ENCODE measurements at places on chromosomes 6 and 20.

DNA sequence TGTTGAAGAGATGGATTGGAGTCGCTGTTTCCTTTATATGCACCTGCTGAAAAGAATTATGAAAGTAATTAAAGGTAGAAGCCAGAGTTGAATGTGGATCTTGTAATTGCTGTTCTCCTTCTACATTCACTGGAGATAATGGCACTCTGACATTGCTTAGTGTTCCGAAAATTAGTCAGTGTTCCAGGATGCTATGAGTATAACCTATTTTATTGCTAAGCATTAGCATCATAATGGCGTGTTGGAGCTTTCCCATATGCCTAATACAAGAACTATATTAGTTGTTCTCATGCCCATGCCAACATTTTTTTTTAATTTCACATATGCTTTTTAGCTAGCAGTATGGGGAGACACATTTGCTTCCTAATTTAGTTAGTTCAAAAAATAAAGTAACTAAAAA, 236.4 kb downstream of the ARHGAP18 start:
- DNase-seq = no peak

- DNase-seq = no peak
Measured at GRCh38 chr6:109008054-109008453, 86.6 kb downstream of the SESN1 start.

- no peak for DNase-seq
Measured at GRCh38 chr20:33046412-33046811, 7.3 kb upstream of the BPIFB3 start.

- no peak for DNase-seq
Measured at GRCh38 chr20:15200147-15200565, 862.7 kb upstream of the FLRT3 start.

DNA sequence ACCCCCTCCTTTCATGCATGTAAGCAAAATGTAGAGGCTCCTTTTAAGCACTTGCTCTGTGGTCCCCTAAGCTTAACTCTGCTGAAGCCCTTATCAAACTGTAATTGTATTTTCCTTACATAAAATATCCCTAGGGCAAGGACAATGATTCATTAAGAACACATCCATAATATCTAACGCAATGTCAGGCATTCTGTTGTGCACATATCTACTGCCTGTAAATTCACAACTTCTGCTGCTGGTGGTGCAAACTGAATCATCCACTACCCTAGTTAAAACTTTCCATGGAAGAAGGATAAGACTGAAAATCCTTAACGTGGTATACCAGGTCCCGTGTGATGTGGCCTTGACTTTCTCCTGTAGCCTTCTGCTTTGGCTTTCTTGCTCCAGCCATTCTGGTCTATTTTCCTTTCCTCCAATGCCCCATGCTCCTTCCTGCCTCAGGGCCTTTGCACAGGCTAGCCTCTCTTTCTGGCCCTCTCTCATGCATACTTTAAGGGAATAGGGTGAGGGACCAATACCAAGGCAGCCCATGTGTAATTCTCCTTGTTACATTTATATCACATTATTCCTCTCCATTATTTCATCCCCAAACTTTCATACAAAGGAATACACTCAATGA, 113.6 kb upstream of the ZFP64 start:
- no peak for DNase-seq

- no peak for DNase-seq
Measured at GRCh38 chr6:52588710-52589091, 11.8 kb upstream of the TRAM2 start.
